ENCODE measurements at places on chromosomes 11 and 22.

DNA sequence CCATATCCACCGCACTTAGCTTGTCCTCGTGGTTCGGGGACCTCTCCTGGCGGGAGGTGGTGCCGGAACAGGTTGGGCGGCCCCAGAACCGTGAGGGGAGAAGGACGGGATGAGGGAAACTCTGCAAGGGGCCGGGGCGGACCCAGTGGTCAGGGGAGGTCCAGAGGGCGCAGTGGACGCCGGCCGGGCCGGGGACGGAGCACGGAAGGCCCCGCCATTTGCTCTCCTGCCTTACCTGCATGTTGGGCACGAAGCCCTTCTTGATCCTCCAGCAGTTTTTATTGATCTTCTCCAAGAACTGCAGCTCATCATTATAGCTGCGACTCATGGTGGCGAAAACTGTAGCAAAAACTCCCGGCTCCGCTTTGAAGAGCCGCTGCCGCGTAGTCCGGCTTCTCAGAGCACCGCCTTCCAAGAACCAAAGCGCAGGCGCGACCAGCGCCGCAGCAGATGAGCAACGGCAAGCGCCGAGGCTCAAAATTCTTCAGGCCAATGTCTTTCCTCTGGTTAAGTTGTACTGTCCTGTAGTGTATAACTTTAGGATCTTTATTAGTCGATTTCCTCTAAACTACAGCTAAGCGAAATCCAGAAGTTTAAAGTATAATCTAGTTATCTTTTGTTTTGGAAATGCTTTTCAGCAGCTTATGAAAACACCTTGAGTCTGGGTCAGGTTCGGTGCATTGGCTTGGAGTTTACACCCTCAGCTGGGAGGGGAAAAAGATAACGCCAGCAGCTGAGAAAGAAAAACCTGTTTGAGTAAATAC is at the start of gene RTCB:
TSS of gene RTCB (minus strand) at position 419 of the 764 bp plus-strand sequence. CDS start at position 328, 91 bp downstream.
- peak; percentile 93 for DNase-seq

- DNase-seq, result peak; percentile 29
These were observed 593.4 kb downstream of the BUD13 start for GRCh38 chr11:116179401-116179800.

GRCh38 chr22:22111267-22111751 is 128.7 kb upstream of the TOP3B start:
- DNase-seq, result no peak

- DNase-seq, result no peak
These were observed 150.7 kb downstream of the PKNOX2 start for GRCh38 chr11:125315079-125315740.

DNA sequence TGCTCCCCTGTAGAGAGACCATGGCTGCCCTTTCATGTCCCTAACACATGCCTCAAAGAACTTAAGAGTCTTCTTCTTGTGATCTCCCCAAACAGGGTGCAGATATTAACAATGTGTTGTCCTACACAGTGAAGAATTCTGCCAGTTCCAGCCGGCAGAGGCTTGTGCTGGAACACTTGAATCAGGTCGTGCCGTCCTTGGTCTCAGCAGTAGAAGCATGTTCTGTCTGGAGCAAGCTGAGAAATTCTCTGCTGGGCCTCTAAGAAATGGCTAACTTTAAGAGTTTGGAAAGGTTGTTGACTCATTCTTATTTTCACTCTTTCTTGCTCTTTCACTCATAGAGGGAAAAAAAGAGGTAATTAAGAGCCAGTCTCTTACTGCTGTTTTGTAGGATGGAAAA is 71.1 kb upstream of the SLC25A18 start:
- DNase-seq, result no peak

- DNase-seq, result no peak
These were observed 29.6 kb upstream of the SNX19 start for GRCh38 chr11:130945896-130946295.

GRCh38 chr11:80727315-80727714 is 1286.5 kb upstream of the TENM4 start:
- peak; percentile 27 for DNase-seq

DNA sequence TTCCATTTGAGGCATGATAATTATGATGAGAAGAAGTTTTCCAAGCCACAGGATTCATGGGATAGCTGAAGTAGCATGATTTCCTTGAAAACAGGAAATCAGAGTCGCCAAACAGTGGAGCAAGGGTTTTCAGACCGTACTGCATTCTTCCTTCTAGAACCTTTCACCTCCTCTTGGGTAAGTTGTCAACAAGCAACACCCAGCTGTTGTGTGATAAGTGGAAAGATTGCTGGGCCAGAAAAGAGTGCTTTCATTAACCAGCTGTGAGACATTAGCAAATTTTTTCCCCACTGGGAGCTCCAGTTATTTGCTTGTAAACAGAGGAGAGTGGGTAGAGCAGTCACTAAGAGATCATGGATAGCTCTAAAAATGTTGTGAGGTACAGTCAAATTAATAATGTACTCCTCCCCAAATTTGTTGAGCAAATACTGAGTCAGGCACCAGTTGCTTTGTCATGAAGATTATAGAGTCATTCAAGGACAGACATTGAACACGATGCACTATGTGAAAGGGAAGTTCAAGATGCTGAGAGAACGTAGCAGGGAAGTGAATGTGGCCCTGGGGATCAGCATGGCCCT is 11.7 kb upstream of the MPEG1 start:
- DNase-seq, result no peak

- peak; percentile 74 for DNase-seq
These were observed at the start of gene MORC2 for GRCh38 chr22:30968015-30968923. MORC2 (minus strand) TSS chr22:30968774; CDS start chr22:30967889, 885 bp downstream.

DNA sequence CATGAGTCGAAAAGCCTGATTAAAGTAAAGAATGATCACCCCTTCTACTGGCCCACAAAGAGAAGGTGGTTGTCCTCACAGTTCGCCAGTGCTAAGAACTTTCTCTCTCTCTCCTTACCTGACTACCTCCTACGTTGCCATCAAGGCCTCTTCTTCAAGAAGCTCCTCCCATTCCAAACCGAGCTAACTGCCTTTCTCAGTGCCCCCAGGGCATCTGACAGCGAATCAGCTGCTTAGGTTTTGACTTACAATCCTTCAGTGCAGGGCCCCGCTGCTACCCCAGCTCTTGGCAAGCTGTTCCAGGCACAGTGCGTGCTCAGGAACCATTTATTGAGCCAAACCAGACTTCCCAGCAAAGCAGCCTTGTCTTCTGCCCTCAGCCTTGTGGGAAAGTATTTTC is 5.8 kb downstream of the VSTM5 start:
- DNase-seq, result no peak

DNA sequence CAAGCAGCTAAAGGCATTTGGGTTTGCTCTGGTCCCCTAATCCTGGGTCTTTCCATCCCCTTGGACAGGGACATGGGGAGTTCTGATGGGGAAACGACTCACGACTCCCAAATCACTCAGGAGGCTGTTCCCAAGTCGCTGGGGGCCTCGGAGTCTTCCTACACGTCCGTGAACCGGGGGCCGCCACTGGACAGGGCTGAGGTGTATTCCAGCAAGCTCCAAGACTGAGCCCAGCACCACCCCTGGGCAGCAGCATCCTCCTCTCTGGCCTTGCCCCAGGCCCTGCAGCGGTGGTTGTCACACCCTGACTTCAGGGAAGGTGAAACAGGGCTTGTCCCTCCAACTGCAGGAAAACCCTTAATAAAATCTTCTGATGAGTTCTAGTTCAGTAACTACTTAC is 10.7 kb downstream of the UPK3A start:
- no peak for DNase-seq

DNA sequence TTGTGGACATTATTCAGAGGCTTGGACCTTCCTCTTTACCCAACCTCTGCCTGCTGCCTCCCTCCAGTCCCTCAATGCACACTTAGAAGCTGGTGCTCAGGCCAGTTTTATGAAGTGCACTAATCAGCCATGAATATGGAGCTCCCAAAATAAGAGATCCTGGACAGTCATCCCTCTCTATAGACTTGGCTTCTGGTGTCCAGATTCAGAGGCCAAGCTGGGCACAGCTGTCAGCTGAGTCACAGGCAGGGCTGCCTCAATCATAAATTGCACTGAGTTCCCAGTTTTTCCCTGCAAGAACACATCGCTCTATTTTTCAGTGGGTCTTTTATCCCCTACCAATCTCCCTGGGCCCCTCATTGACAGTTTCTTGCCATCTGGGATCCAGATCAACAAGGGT is 161.7 kb upstream of the CADM1 start:
- no peak for DNase-seq

- DNase-seq, result no peak
These were observed 784 bp upstream of the SYNGR1 start for GRCh38 chr22:39348909-39349505.

- DNase-seq, result no peak
These were observed 38.2 kb upstream of the LYVE1 start for GRCh38 chr11:10606536-10607208.

DNA sequence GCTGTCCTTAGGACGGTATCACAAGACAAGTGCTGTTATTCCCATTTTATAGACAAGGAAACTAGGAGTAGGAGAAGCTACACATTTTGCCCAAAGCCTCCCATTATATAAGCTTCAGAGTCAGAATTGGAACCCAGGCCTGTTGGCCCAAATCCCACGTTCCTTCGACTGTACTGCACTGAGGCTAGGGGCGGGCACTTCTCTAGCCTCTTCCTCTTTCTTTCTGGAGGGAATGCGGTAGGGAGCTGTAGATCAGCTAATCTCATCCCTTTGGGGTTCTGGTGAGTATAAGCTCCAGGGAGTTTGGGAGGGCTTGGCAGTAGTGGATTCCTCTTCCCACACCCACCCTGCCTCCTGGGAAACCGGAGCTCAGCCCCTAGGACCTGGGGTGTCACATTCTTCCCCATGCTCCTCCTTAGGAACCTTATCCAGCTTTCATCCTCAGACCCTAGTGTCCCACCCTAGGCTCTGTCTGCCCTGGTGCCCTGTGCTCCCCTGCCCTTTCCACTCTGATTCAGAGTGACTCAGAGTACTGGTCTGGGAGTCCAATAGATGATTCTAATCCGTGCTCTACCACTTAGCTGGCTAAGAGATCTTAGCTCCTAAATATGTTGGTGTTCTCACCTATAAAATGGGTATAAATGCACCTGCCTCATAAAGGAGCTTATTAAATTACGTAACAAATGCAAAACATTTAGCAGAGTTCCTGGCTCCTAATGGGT is 29.3 kb downstream of the PHLDB1 start:
- no peak for DNase-seq

Measured in WERI-Rb-1 (cell line).